ENCODE measurements at places on chromosomes 7 and 10.
A peak's percentile ranks its signal among the peaks of the same experiment; 100 is the strongest.

GRCh38 chr7:1225441-1226185 lies 7.1 kb upstream of the UNCX start:
- peak; percentile 67 for DNase-seq

DNA sequence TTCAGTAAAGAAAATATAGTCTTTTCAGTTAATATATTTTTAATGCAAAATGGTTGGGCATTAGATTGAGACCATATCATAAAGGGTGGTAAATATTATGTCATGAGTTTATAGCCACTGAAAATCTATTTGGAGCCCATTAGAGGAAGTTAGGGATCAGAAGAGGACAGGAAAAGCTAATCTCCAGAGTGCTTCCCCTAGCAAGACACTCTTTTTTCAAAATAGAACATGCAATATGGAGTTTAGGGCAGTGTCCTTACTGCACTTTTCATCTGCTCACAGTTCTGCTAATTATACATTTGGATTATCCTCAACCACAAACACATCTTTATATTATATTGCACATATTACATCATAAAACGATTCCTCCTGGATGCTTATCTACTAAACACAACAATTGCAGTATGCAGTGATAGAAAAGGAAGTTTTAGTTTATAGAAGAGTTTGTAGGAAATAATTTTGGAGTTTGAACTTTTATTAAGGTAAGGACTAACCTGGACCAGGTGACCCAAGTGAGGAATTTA lies 159.8 kb downstream of the PHF14 start:
- no peak for DNase-seq

GRCh38 chr10:102727037-102727818 lies 12.8 kb downstream of the SFXN2 start:
- no peak for DNase-seq

GRCh38 chr10:3647074-3647473 lies 137.9 kb downstream of the KLF6 start:
- no peak for DNase-seq

DNA sequence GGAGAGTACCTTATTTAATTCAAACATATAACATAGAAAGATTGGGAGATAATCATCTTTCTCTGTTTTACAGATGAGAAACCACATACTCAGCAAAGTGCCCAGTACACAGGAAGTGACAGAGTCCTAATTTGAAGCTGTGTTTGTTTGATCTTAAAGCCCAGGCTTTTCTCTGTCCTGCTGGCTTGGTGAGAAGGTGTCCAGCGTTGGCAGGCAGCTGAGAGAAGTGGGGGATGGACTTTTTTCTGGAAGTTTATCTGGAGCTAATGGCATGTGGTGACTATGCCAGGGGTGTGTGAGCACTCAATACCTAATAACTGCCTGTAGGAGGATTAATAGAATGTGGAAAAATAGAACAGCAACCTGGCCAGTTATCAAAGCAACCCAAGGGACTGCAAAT lies 60.8 kb downstream of the NPSR1 start:
- no peak for DNase-seq

- no peak for DNase-seq
Measured at GRCh38 chr7:40815512-40815911, 680.7 kb downstream of the SUGCT start.

DNA sequence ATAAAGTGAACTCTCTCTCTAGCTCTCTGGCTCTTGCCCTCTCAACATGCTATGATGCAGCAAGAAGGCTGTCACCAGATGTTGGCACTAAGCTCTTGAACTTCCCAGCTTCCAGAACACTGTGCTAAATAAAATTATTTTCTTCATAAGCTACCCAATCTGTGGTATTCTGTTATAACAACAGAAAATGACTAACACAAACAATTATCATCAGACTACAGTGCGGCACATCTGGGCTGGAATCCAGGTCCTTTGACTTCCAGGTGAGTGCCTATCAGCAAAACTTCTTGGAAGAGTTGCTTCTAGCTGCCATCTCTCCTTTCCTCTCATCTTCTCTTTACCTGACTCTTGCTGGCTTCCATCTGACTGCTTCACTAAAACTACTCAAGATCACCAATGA lies 20.4 kb downstream of the HTR7 start:
- no peak for DNase-seq

DNA sequence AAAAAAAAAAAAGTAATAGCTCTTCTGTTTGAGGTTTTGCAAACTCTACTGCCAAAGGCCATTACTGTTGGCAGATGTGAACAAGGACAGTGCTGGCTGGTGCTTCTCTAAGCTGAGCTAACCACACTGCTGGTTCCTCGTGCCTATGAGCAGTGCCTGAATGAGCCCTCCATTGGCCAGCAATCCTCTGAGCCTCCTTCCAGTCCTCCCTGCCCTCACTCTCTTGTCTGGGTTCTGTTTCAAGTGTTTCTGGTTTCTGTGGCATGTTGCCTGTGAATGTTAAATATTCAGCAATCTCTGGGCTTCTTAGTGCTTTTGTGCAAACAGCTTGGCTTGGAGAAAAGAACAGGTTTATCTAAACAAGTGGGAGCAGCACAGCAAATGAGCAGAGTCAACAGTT lies 161.3 kb upstream of the AUTS2 start:
- no peak for DNase-seq

DNA sequence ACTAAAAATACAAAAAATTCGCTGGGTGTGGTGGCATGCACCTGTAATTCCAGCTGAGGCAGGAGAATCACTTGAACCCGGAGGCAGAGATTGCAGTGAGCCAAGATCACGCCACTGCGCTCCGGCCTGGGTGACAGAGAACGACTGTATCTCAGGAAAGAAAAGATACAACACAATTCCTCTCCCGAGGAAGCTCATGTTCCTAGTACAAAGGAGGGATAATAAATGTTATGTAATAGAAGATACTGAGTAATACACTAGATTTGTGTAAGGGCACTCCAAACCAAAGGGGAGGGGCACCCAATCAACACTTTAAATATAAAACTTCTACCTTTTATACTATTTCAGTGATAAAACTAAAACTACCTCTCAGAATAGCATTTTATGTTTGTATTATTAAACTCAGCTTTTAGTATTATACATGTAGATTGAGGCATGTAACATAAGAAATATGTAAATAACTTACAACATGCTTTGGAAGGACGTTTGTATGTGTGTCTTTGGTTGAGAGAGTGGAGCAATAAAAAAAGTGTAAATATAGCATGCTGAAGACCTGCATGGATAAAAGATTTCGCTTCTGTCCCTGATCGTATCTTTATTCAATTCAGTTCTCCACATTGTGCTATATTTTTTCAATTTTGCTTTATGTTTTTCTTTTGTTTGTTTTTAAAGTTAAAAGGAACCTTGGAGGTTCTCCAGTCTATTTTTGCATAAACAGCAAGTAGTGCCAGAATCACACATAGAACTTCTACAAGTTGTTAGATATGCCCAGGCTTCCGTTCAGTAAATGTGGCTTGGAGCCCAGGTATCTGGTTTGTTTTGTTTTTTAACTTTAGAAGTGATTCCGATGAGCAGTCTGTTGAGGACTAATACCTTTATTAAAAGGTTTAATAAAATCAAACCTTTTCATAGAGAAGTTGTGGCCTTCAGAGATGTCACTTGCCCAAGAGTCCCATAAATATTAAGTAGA lies 71.9 kb downstream of the WAC start:
- no peak for DNase-seq

GRCh38 chr7:30699706-30700495 lies 17.6 kb upstream of the CRHR2 start:
- DNase-seq: peak; percentile 75

- DNase-seq: peak; percentile 30
Measured at GRCh38 chr7:93407239-93407638, 167.3 kb downstream of the CALCR start.

DNA sequence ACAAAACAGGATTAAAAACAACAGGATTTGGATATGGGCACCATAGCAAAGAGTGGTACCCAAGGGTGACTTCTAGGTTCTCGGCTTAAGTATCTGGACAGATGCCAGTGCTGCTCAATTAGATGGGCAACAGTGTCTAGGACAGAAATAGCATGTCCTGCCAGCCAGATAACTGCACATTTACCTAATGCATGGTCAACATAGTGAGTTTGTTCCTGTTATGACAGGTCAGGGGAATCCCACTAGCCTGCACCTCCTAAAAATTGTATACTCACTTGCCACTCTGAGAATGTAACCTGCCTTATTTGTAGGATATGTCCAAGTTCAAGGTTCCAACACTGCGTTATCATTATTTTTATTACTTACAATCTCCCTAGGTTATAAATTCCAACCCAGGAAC lies 471.7 kb downstream of the GRM8 start:
- DNase-seq: no peak

- no peak for DNase-seq
Measured at GRCh38 chr7:9939176-9939575, 1034.5 kb upstream of the PHF14 start.

DNA sequence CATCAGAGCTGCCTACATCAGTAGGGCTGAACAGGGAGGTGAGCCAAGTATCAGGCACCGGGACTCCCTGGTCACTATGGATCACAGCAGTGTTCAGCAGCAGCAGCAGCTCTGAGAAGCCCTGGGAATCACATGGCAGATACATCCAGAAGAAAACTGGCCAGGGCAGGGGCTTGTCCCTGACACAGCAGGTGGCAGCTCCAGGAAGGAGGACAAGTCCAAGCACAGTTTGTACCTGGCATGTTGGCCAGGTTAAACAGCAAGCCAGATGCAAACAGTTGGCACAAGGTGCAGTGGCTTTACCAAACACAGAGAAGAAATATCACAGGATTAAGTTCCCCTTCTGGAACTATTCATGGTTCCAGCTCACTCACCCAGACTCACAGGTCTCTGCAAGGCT lies 139.4 kb downstream of the KCNMA1 start:
- no peak for DNase-seq

- peak; percentile 59 for DNase-seq
Measured at GRCh38 chr7:44772867-44773266, 23.6 kb upstream of the PPIA start.

DNA sequence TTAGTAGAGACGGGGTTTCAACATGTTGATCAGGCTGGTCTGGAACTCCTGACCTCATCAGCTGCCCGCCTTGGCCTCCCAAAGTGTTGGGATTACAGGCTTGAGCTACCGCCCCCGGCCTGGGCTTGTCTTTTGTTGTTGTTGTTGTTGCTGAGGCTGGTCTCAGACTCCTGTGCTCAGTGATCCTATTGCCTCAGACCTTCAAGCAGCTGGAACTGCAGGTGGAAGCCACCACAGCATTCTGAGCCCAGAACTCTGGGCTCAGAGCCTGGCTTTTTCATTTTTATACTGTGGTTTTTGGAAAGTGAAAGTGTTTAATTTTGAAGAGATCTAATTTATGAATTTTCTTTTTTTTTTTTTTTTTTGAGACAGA lies 16.2 kb upstream of the DNAJB6 start:
- no peak for DNase-seq

GRCh38 chr10:114258274-114258840 lies 19.3 kb downstream of the VWA2 start:
- no peak for DNase-seq

DNA sequence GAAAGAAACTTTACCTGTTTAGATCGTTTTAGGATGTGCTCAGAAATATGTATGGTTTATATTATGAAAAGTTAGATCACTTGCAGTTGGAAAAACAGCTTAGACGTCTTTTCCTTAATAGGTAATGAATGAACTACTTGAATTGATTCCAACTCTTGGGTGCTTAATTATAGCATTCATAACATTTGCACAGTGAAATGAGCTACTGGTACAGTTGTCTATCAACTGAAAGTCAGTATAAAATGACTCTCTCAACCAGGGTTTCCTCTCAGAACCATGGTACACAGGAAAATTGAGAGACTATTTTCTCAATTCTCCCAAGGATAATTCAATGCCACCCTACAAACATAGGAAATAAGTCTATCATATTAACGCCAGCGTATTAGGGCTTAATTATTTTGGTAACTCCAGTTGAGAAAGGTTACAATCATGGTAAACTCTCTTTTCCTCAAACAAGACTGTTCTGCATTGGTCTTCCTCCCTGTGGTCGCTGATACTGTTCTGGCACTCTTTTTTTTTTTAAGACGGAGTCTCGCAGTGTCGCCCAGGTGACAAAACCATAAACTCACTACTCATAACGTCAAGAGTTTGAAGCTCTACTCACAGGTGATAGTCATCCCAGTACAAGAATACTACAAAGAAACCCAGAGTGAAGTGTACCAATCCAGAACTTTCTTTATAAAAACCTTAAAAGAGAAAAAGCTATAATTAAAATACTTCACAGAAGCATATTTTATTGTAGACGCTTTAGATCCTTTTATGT lies 2.0 kb downstream of the ANLN start:
- no peak for DNase-seq

DNA sequence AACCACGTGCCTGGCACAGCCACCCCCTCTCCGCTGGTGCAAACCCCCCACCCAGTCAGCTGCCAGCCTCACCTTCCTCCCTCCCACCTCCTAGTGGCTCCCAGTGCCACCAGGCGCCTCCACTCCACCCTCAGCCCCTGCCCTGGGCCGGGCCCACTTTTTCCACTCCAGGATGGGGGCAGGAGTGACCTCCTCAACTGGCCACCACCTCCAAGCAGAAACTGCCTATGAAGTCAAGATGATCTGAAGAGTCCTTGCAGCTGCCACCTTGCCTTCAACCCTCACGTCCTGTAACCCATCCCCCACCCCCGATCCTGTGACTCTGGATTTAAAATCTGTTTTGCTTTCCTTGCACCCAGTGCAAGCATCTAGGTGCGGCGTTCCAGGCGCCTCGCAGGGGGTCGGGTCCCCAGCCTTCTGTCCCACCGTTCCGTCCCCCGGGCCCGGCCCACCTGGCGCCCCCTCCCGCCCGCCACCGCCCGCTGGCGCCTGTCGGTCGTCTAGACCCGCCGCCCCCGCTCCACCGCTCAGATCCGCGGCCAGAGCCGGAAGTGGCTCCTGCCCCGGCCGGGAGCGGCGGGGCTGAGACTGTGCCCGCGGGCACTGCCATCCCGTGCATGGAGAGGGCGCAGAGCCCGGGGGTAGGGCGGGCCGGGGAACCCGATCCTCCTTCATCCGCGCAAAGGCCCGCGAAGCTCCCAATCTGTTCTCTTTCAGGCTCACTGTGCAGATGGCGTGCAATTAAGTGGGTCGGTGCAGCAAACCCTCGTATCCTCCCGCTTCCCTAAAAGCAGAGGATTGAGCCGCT lies 51.2 kb upstream of the GTF2I start:
- peak; percentile 68 for DNase-seq

DNA sequence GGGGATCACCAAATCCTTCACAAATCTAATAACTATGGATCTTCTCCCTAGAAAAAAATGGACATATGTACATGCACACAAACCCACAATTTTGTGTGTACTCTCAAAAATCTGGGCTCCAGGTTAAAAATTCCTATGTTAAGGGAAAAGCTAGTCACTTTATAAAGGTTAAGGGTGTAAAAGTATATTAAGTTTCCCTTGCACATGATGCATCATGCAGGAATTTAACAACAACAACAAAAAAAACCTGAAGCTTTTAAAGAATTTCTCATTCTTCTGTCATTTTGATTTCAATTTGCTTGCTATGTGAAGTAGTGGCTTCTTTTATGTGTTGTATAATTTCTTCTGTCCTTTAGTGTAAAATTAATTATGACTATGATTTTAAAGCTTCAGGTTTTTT lies 123.7 kb downstream of the CNOT4 start:
- DNase-seq: peak; percentile 45

All from GM23338 (cell line).